ENCODE measurements at places on chromosomes 13 and 19. TPM values are rescaled to one million over a fixed set of nuclear protein-coding genes. Genes with fewer than 3 reads are reported as not detected.

DNA sequence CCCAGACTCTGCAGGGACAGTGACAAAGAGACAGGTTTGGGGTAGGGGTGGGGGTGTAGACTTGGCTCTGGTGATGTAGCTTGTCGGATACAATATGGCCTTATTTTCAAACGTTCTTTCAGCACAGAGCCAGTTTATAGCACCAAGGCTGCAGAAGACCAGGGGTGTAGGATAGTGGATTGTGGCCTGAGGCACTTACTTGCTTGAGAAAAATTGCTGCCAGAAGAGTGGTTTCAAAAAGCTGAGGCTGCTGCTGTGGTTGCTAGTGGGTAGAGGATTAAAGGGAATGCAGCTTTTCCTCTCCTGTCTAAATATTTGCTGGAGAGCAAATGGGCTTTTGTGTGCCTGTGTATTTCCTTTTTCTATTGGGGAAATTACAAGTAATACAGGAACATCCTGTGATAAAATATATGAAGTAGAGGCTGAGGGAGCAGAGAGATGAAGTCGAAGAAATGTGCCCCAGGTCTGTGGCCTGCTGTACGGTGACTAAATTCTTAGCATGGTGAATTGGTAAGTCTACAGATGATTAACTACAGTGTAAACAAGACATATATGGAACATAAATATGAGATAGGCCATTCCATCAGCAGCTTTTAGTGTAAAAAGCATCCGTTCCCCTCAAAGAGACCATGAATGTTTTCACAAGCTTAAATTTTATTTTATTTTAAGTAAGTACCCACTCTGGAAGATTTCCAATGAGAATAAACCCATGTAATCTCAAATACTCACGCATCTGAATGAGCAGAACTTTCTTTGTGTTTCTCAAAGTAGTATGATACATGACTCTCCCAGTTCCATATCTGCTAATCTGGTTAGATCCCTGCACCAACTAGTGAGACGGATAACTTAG, 112.9 kb downstream of the LRCH1 start:
- DNase-seq = no peak

Gene ZNF43
- total RNA-seq = 8.1 TPM

DNA sequence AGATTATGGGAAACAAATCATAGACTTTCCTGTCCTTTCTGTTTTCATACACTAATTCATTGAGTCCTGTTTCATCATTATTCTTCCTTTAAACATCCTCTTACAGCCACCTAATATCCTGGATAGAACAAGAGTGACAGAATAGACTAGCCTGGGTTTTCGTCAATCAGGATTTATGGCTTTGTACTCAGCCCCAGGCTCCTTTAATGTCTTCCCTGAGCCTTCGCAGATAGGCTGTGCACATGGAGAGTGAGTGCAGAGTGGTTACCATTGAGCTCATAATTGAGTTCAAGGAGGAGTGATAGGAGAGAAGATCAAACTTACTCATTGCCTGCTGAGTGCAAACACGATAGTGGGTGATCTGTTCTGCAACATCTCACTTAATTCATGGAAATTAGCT, 304.9 kb downstream of the TDRD3 start:
- no peak for DNase-seq

DNA sequence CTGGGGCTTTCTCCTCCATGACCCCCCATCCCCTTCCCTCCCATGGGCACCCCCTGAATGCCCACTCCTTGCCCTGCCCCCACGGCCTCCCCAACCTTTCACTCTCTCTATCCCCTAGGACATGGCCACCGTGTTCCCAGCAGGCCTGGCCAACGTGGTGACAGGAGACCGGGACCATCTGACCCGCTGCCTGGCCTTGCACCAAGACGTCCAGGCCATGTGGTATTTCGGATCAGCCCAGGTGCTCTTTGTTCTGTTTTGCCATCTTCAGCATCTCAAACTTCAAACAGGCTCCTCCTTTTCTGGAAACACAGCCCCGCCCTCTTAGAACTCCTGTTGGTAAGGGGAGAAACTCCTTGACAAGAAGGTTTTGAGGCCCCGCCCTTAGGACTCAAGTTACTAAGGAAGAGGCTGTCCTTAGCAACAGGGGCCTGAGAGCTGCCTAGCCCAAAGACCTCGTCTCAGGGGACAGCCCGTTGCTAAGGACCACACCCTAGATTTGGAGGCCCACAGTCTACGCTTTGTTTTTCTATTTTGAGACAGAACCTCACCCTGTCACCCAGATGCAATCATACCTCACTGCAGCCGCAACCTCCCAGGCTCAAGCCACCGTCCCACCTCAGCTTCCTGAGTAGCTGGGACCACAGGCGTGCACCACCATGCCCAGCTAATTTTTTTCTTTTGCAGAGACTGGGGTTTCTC, 5.1 kb upstream of the FLT3LG start:
- DNase-seq = peak; percentile 63

DNA sequence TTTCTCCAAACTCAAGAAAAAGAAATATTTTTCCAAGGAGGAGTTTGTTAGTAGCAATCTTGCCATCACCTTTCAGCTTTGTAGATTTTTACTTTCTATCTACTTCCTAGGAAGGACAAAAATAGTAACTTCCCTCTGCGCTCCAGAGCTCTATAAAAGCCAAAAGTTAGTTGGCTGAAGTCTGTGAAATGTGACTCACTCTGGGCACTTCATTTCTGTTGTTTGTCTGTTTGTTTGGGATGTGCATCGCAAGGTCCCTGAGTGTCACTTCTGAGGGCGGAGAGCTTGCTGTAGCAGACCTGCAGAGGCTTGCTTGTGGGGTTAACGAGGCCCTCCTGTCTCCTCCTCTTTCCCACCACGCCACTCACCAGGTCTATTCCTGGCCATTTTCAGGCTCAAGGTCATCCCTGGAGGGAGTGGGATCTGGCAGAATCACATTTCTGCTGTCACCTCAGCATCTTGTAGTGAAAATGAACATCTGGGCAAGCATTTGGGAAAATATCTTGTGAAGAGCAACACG, 307.6 kb downstream of the GPC6 start:
- DNase-seq = no peak

GRCh38 chr19:50334741-50335421, 5.7 kb upstream of the KCNC3 start:
- no peak for DNase-seq

Gene MEIOSIN
- total RNA-seq = not detected

DNA sequence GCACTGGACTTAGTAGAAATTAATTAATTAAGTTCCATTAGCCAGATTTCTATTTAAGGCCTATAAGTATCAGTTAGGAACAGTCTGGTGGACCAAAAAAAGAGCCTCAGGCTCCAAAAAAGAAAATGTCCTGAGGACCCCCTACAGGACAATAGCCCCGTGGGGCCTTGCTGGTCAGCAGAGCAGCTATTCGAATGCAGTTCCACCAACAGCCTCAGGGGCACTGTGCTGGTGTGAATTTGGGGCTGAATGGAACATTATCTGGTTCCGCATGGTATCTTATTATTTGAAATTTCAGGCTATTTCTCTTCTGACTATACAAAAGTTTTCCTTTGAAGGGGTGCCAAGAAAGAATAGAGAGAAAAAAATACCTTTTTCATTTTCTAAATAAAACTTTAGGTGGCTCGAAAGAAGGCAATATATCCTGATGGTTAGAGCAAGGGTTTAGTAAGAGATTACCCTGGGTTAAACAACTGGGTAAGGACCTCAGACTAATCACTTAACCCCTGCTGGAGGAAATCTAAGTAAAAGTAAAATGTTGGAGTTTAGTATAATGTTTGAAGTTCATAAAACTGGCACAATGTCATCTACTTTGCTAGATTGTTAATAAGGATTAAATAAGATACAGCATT, 147.2 kb downstream of the MIPEP start:
- DNase-seq = peak; percentile 6

DNA sequence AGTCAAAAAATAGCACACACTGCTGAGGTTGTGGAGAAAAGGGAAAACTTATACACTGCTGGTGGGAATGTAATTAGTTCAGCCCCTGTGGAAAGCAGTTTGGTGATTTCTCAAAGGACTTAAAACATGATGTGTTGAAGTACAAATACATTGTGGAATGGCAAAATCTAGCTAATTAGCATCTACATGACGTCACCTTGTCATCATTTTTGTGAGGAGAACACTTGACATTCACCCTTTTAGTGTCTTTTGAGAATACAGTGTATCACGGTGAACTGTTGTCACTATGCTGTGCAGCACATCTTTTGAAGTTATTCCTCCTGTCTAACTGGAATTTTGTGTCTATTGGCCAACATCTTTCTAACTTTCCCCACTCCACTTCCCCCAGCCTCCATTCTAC, 5.6 kb downstream of the OR7A10 start:
- no peak for DNase-seq

DNA sequence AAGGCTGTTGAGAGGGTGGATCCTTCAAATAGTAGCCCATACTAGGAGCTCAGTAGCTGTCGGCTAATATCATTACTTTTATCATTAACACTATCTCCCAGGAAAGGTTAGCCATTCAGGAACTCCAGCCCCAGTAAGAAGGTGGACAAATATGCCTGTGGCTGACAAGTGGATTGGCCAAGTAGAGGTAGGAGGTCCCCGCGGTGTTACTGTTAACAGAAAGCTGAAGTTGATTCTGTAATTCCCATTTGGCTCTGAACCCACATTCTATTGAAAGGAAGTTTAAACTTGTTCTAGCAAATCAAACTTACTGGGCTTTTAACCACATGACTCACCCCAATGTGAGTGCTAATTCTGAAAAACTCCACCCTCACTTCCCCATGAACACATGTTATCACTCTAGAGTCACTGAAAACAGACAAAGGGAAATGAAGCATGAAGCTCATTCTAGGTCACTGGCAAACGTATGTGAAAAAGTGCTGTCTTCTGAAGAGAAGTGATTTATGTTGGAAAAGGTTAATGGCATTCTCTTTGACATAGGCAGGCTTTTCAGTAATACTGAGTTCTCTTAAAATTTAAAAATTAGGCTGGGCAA, 273.5 kb downstream of the FGF14 start:
- DNase-seq = peak; percentile 82

- peak; percentile 38 for DNase-seq
Observed at GRCh38 chr19:47331931-47332547, at the start of gene C5AR2. TSS of gene C5AR2 (plus strand) at chr19:47332175. CDS start at chr19:47340800, 8,625 bp downstream.

DNA sequence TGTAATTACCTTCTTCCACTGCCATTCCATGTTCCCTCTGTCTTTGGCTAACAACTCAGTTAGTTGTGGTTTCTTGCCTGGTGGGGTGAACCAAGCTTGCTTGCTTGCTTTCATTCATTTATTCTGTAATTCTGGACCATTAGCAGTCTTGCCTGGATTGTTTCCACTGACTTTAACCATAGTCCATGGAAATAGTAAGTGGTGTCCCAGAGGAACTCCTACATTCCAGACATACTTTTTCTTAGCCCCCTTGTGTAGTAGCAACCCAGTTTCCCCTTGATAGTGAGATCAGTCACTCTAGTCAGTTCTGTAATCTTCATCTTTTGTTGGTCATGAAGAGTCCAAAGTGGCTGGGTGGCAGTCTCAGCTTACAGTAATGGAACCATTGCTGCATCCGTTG, 23.2 kb downstream of the PDS5B start:
- no peak for DNase-seq

Gene KCNK6
- total RNA-seq = 5.2 TPM

- DNase-seq = no peak
Observed at GRCh38 chr13:88223958-88224357, 552.8 kb downstream of the SLITRK5 start.

GRCh38 chr19:35774274-35775045, 904 bp upstream of the ARHGAP33 start:
- DNase-seq = no peak

Gene JSRP1
- total RNA-seq = 1.6 TPM

DNA sequence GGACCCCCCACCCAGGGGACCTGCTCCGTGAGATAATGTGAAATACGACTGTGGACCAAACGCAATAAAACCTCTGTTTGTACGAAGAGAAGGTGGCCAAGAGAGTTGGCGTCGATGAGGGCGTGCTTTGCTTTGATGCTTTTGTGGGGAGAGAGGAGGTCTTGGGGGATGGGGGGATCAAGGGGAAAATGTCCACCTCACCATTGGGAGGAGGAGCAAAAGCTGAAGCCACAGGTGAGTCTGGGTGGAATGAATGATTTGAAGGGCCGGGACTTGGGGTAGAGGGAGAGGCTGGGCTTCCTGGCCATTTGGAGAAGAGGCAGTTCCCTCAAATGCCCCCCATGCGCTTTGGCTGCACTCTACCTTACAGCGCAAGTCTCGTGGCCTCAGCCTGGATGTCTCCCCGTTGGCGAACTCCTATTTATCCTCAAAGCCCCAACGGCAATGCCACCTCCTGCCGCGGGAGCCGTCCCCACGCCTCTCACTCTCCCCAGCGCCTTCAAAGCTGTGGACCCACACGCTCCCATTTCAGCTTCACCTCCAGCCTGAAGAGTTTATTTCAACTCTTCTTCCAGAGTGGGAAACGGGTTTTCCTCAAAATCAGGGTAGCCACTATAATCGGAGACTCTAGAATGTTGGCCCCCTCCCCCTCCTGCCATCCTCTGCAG, 795 bp upstream of the ABCA7 start:
- no peak for DNase-seq

Gene CDX2
- not detected for total RNA-seq

Gene DKKL1
- total RNA-seq = not detected
